ENCODE measurements at places on chromosomes 5 and 9.

DNA sequence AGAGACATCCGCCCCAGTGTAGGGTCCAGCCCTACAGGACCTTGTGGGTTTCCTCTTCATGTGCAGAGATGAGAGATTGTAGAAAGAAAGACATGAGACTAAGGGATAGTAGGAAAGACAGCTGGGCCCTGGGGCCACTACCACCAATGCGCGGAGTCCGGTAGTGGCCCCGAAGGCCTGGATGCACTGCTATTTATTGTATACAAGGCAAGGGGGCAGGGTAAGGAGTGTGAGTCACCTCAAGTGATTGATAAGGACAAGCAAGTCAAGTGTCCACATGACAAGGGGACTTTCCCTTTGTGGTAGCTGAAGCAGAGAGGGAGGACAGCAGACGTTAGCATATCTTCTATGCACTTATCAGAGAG, 6.2 kb upstream of the TMEM141 start:
- DNase-seq = no peak

DNA sequence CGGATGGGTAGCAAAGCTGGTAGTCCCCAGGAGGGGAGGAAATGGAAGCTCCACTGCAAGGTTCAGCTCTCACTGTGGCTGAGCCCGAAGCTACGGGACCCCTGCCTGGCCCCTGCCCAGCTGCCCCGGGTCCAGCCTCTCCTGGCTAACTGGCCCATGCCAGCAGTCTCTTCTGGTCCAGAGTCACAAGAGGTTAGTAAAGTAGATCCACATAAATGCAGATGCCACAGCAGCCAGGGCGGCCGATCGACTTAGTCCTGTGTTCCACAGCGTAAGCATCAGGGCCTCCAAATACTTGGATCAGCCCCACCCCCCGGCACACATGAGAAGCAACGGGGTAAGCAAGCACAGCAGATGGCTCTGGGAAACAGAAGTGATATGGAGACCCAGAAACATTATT, 42.1 kb downstream of the MRPL36 start:
- DNase-seq = no peak

DNA sequence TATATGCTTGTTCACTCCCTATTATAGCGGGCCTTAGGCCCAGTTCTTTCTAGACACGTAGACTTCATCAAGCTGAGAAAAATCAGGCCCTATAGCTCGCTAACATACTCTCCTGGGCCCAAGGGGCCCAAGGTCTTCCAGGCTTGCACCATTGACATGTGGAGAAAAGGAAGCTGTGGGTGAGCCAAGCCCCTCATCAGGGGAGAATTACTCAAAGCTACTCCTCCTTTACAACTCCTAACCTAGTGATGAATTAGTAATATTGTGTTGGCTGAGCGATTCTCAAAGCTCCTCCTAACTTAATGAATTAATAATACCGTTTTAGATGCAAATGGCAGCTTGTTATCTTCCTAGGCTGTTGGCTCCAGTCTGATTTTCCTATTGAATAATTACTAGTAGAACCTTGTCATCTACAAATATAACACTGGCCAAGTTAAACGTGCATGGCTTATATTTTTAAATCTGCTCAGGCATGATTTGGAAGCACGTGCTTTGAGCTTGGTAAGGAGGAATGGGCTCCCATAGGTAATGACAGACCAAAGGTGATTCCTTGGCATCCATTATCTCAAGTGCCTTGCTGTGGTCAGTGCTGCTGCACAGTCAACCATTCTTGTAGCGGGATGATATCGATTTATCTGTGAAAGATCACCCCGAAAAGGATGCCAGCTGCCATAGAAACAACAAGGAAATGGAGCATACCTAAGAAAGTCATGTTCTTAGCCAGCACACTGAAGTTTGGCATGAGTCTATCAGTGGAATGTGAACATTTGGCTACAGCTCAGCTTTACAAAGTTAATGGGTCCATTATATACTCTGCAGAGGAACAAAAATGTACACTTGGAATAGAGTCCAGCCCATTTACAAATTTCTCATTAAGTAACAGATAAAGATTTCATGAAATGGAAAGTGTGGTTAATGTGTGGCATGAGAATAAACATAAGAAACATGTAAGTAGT, 23.8 kb downstream of the LVRN start:
- no peak for DNase-seq

DNA sequence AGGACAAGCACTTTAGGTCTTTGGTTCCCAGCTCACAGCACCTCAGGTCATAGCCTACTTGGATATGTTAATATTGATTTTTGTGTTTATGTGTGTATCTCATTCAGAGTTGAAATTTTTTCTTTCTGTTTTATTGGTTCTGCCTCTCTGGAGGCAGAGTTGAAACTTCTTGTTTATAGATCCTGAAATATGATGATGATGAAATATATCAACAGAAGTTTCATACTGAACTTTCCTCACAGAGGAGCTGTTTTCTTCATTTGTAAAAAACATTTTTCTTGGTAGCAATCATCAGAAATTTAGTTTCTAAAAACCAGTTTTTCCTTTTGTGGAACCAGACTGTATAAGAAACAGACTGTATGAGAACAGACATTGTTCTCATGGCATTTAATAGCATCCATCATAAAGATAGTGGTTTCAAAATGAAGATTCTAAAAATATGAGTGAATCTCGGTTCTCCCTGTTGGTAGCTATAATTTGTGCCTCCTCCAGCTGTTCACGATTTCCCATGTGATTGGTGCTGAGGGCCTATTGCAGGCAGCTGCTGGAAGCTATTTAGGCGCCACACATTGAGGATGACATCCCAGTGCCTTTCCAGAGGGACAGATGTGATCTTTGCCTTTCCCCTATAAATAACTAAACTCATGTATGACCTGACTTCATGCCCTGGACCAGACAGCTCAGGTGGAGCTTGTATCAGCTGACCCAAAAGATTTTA, 39.5 kb upstream of the CFAP157 start:
- no peak for DNase-seq

- DNase-seq = no peak
These were observed 2.8 kb upstream of the IL4 start for GRCh38 chr5:132671000-132671399.

DNA sequence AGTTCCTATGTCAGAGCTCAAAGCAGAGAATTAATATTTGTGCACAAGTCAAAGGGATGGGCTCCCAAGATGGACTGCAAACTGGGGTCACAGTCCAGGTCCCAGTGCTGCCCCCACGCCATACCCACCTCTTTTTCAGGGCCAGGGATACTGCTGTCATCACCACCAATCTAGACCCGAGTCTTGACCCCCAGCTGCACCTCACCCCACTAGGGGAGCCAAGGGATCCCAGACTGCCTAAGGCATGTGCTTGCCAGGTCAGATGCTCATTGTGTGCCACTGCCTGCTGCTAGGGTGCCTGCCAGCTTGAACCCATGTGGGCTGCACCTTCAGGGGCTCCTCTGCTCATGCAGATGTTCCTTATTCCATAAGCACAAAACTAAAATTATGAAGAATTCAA, 215.6 kb upstream of the NREP start:
- no peak for DNase-seq

DNA sequence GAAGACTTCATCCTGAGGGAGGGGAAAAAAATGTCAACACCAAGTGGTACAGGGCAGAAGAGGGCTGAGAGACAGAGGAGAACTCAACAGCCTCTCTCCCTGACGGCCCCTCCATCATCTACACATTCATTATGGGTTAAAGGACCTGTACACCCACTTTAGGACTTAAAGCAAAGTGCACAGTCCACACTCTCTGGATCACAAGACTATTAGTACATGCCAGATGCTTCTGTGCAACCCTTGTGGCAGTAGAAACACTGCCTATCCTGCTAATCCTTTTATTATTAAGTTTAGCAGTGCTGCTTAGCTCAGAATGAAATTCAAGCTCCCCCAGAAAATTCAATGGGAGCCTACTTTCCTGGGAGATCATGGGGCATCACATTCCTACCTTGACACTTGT, 1.9 kb downstream of the FRMD3 start:
- no peak for DNase-seq

- no peak for DNase-seq
These were observed 21.5 kb upstream of the DELE1 start for GRCh38 chr5:141902015-141902814.
